Amygdala (tissue), 56 donors: ENCODE measurements at places on chromosomes 1 and 21.
A peak's percentile ranks its signal among the peaks of the same experiment; 100 is the strongest.

DNA sequence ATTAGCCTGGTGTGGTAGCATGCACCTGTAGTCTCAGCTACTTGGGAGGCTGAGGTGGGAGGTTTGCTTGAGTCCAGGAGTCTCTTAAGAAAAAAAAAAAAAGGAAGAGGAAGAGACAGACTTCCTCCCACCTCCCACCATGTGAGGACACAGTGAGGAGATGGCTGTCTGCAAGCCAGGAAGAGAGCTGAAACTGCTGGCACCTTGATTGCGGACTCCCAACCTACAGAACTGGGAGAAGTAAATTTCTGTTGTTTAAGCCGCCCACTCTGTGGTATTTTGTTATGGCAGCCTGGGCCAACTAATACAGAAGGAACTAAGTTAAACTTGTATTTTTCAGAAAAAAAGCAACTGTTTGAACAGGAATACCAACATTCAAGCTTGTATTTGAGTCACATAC, 21.7 kb downstream of the DOP1B start:
- no peak for DNase-seq

DNA sequence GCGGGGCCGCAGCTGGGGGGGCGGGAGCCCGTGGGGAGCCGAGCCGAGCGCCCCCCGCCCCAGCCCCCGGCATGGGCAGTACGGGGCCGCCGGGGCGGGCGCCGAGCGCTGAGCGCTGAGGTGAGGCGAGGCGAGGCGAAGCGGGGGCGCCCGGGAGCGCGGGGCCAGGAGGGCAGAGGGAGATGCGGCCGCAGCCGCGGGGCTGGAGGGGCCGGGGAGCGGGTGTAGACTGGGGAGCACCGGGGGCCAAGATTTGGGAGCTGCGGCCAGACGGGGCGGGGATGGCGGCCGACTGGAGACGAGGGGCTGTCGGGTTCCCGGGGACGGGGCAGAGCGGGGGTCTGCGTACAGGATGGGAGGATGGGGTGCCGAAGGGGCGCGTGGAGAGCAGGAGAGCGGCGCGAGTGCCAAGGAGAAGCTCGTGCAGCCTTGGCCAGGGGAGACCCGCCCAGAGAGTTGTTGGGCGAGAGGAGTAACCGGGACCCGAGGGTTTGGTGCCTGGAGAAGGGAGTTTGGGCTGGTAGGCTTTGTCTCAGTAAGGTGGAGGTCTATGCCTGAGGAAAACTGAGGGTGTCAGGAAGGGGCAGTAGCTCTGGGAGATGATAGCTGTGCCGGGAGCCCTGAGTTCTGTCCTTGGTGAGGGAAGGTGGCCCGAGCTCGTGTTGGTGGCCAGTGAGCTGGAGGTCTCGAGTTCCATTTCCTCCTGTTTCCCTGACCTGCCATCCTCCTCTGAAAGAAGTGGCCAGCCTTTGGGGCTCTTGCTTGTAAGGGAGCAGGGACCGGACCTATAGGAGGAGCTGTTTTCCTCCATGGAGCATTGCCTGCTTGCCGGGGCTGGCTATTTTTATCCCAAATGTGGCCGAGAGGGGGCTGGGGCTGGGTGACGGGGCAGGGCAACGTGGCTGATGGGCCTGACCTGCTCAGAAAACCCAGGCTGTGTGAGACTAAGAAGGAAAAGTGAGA, 539 bp downstream of the ATP8B2 start:
- peak; percentile 50 for DNase-seq

GRCh38 chr21:28402616-28402989, 590.1 kb downstream of the LTN1 start:
- no peak for DNase-seq

GRCh38 chr1:220698607-220699016, 8.4 kb downstream of the C1orf115 start:
- DNase-seq, result no peak

- DNase-seq, result no peak
These were observed 142.5 kb upstream of the C1orf105 start for GRCh38 chr1:172277989-172278388.

GRCh38 chr1:3809680-3810079, 13.4 kb upstream of the LRRC47 start:
- no peak for DNase-seq

DNA sequence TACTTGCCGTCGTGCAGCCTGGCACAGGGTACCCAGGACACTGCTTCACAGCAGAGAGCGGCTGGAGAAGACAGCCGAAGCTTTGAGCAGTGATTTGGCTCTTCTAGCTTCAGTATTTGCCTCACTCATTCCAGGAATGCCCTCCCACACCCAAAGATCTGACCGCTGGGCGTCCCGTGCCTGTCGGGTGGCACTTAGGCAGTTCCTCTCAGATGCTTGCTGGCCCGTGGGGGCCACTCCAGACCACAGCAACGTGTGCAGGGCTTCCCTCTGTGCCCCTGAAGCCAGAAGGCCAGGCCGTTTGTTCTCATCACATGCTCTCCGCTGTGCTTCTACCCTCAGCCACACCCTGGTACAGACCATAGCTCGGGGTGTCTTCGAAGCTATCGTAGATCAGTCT, 17.0 kb downstream of the RRP1B start:
- no peak for DNase-seq

- no peak for DNase-seq
These were observed 18.5 kb downstream of the HAX1 start for GRCh38 chr1:154290921-154291320.

DNA sequence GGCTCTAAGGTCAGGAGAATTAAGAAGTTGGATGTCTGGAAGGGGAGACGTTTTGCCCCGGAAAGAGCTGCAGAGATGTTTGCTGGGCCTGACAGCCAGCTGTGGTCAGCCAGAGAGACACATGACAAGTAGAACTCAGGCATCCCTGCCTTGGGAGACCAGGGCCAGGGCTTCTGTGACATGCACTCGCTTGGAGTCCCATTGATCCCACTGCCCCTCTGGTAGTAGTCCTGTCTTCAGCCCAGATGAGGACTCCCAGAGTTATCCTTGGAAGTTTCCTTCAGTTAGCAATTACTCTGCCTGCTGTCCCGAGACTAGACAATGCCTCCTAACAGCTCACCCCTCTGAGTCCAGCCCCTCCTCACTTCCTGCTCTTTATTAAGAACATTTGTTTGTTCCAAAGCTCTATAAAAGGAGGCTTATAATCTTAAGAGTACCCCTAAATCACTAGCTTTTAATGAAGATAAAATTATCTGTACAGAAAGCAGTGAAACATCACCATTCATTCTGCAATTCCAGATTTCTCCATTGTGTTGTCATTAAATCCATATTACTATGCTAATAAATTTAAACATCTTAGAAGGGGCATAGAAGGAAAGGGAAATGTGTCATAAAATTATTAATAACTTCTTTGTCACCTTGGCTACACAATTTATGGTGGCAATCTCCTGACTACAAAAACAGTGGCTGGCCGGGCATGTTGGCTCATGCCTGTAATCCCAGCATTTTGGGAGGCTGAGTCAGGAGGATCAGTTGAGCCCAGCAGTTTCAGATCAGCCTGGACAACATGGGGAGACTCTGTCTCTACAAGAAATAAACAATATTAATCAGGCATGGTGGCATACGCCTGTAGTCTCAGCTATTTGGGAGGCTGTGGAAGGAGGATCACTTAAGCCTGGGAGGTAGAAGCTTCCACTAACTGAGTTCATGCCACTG, 94.2 kb downstream of the KCNK1 start:
- no peak for DNase-seq

DNA sequence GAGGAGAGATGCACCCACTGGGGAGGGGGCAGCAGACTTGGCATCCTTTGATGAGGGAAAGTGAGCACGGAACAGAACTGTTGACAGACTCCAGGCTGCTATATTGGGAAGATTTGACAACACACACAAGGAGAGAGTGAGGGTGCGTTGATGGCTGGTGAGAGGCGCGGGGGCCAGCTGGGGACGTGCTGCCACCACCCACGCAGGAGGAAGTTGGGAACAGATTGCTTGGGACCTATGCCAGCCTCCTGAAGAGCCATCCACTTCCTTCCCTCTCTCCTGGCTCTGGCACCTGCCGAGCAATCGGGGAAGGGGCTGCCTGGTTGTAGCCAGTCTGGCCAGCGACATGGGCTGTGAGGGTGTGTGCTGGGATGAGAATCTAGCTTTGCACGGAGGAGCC, 223.7 kb upstream of the CSF3R start:
- DNase-seq, result no peak

- no peak for DNase-seq
These were observed 34.8 kb downstream of the KCNQ4 start for GRCh38 chr1:40818264-40818961.

- DNase-seq, result no peak
These were observed 7.7 kb downstream of the PRAMEF1 start for GRCh38 chr1:12798911-12799310.

- DNase-seq, result no peak
These were observed 106.8 kb downstream of the SYT2 start for GRCh38 chr1:202603435-202603834.

DNA sequence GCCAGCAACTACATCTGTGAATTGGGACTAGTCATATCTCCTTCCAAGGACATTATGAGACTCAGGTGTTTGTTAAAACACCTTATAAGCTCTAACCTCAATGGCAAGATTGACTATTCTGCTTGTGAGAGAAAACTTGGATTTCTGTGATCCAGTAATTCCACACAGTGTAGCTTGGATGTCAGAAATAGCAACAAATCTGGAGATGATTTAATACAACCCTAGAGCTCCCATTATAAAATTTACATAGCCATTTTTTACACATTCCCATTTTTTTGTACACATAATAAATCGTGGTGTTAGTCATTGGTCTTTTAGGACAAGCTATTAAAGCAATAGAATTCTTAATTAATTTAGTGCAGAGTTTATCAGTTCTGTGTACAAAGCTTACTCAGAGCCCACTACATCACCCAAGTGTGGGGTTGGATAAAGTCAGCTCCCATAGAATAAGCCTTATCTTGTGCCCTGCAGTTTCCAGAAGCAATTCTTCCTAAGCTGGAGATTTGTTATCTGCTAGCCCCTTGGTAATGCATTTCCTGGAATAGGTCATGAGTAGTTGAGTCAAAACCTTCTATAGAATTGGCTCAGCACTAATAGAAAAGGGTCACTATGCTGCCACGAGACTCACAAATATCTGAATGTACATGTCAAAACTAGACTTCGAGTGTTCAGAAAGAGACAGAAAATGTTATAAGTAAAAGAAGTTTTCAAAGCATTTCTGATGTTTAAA, 434.0 kb upstream of the RUNX1 start:
- no peak for DNase-seq

DNA sequence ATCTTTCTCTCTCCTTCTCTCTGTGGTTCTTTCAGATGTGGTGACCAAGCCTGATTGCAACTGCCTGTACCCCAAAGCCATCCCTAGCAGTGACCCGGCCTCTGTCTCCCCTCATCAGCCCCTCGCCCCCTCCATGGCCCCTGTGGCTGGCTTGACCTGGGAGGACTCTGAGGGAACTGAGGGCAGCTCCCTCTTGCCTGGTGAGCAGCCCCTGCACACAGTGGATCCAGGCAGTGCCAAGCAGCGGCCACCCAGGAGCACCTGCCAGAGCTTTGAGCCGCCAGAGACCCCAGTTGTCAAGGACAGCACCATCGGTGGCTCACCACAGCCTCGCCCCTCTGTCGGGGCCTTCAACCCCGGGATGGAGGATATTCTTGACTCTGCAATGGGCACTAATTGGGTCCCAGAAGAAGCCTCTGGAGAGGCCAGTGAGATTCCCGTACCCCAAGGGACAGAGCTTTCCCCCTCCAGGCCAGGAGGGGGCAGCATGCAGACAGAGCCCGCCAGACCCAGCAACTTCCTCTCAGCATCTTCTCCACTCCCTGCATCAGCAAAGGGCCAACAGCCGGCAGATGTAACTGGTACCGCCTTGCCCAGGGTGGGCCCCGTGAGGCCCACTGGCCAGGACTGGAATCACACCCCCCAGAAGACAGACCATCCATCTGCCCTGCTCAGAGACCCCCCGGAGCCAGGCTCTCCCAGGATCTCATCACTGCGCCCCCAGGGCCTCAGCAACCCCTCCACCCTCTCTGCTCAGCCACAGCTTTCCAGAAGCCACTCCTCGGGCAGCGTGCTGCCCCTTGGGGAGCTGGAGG, 12.7 kb downstream of the CSF1 start:
- no peak for DNase-seq

DNA sequence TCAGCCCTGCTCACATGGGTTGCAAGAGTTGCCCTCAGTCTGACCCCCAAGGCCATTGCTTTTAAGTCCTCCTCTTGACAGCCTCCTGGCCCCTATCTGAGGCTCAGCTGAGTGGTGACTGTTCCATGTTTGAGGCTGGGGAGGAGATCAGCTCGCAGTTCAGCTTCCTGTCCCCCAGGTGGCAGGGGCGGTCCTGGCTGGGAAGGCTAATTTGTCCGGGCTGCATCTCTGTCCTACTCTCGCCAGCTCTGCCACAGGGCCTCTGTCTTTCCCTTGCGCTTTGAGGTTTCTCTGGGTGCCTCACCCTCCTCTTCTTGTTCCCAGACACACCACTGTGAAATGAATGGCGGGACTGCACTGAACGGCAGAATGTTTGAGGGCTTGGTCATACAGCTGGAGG, 157.3 kb downstream of the KCNJ6 start:
- DNase-seq, result no peak

DNA sequence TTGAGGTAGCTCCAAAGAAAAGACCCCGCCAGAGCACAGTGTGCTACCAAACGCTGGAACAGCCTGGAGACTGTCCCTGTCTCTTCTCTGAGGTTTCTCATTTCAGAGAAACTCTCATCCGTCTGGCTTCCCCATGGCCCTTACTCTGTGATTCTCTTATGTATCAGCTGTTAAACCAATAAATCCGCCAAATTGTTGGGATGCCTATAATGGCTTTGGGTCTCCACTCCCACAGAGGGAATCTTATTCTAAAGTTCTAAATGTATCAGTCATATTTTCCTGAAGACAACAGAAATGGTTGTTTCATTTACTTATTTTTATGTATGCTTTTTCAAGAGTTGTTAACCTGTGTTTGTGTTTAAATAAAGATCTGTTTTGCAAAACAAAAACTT, 4.0 kb downstream of the ERG start:
- DNase-seq, result no peak

GRCh38 chr21:25561668-25562641, 45.3 kb downstream of the MRPL39 start:
- no peak for DNase-seq

- DNase-seq, result no peak
These were observed 119.6 kb downstream of the UBE2U start for GRCh38 chr1:64323054-64323453.

DNA sequence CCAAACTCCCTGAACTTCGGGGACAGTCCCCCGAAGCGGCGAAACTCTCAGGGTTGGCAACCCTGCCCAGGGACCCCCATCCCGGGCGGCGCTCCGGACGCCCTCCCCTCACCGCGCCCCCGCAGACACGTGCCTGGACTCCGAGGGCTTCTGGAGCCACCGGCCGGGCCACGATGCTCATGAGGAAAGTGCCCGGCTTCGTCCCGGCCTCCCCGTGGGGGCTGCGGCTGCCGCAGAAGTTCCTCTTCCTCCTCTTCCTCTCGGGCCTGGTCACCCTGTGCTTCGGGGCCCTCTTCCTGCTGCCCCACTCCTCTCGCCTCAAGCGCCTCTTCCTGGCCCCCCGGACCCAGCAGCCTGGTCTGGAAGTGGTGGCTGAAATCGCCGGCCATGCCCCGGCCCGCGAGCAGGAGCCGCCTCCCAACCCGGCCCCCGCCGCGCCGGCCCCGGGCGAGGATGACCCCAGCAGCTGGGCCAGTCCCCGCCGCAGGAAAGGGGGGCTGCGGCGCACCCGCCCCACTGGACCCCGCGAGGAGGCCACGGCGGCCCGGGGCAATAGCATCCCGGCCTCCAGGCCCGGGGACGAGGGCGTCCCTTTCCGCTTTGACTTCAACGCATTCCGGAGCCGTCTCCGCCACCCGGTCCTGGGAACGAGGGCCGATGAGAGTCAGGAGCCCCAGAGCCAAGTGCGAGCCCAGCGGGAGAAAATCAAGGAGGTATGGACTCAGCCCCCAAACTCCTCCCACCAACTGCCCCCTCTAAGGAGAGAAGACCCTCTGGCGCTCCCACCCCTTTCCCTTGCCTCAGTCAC, 1.2 kb downstream of the MAN1C1 start:
- no peak for DNase-seq

- no peak for DNase-seq
These were observed at the start of the genes FBXO2 and FBXO44 for GRCh38 chr1:11654137-11654938. FBXO2 (minus strand) TSS chr1:11654429; CDS start chr1:11654340, 89 bp downstream. FBXO44 (plus strand) TSS chr1:11654877; CDS start chr1:11655836, 959 bp downstream.
